ENCODE measurements at places on chromosomes 7 and 10. TPM values are rescaled to one million over a fixed set of nuclear protein-coding genes. Genes with fewer than 3 reads are reported as not detected.

The GARIN1A gene
- total RNA-seq, result 0.43 TPM

The ZCWPW1 gene
- total RNA-seq, result 1.6 TPM

The TCAF2 gene
- total RNA-seq, result 2.4 TPM

The TNS3 gene
- 150 TPM for total RNA-seq

The EPHB4 gene
- total RNA-seq, result 45.7 TPM

The CTAGE8 gene
- 0.28 TPM for total RNA-seq

The SEMA3A gene
- 51.4 TPM for total RNA-seq

The MXI1 gene
- total RNA-seq, result 36.0 TPM

The PLPP4 gene
- total RNA-seq, result 0.46 TPM

The MRPS17 gene
- 14.6 TPM for total RNA-seq

The GIMAP6 gene
- 0.14 TPM for total RNA-seq

The GATA3 gene
- total RNA-seq, result not detected

The ELN gene
- 4.2 TPM for total RNA-seq

Data from smooth muscle cell of bladder (primary cell).